B cell (primary cell): ENCODE measurements at places on chromosomes 3 and 15.
A peak's percentile ranks its signal among the peaks of the same experiment; 100 is the strongest.

- DNase-seq = no peak
Observed at GRCh38 chr15:56980473-56980872, 62.0 kb downstream of the TCF12 start.

DNA sequence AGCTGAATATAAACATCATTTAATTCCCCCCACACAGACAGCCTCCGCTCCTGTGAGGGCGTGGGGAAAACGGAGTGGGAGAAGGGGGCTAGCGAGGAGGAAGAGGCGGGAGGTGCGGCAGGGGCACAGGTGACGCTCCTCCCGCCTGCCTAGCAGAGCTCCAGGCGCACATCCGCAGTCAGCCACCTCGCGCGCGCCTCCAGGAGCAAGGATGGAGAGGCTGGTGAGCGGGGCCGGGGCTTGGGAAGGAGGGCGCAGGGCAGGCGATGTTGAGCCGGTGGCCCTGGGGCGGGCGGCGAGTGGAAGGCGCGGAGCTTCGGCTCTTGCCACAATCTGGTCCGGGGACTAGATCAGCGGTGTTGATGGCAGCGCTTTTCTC is at the start of gene CD200:
CD200 (plus strand) TSS at position 155 of the 379 bp plus-strand sequence; CDS start at position 212, 57 bp downstream.
- peak; percentile 64 for DNase-seq

- no peak for DNase-seq
Observed at GRCh38 chr15:92882697-92883162, 17.4 kb upstream of the CHD2 start.

- DNase-seq = peak; percentile 53
Observed at GRCh38 chr3:14319654-14320182, 82.7 kb upstream of the SLC6A6 start.

GRCh38 chr3:123295901-123296250 is 94.1 kb downstream of the SEC22A start:
- DNase-seq = no peak

DNA sequence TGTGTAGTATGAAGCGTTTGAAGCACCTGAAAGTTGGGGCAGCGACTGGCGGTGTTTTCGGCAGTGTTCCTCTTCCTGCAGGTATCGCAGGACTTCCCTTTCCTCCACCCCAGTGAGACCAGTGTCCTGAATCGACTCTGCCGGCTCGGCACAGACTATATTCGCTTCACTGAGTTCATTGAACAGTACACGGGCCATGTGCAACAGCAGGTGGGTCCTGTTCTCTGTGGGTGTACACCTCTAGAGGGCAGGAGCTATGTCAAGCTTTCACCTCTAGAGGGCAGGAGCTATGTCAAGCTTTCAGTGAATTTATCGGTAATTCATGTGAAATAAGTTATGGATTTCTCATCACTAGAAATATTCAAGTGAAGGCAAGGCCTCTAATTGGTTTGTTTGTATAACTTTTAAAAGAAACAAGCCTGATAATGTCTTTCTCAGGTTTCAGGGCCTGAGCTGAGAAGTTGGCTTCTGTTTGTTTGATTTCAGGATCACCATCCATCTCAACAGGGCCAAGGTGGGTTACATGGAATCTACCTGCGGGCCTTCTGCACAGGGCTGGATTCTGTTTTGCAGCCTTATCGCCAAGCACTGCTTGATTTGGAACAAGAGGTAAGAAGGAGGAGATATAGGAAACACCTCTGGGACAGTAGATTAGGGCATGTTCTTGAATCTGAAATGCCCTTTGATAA is 5.3 kb downstream of the TUBGCP4 start:
- peak; percentile 68 for DNase-seq
